Daoy (cell line): ENCODE measurements at places on chromosomes 4 and X. TPM values are rescaled to one million over a fixed set of nuclear protein-coding genes. Genes with fewer than 3 reads are reported as not detected.

PPP2R2C gene
- total RNA-seq: 0.86 and 1.0 TPM in 2 replicates

PPARGC1A gene
- total RNA-seq: 0.17 and 0.27 TPM in 2 replicates

TGIF2LX gene
- total RNA-seq: 0.69 and 0.77 TPM in 2 replicates

MAGEB18 gene
- total RNA-seq: not detected in 2 replicates

MAGEC3 gene
- not detected in 2 replicates for total RNA-seq

SUV39H1 gene
- total RNA-seq: 14.3 and 20.7 TPM in 2 replicates

MGAT4D gene
- not detected in 2 replicates for total RNA-seq

GLRA2 gene
- not detected in 2 replicates for total RNA-seq

DRD5 gene
- not detected in 2 replicates for total RNA-seq

NSUN7 gene
- total RNA-seq: 0.51 and 3.0 TPM in 2 replicates

TEX11 gene
- total RNA-seq: not detected in 2 replicates

KLHL4 gene
- total RNA-seq: 2.5 and 2.7 TPM in 2 replicates

SRPX2 gene
- total RNA-seq: 21.7 and 30.6 TPM in 2 replicates

ZNF141 gene
- total RNA-seq: 5.8 and 7.6 TPM in 2 replicates

PPP1R3F gene
- 6.5 and 7.2 TPM in 2 replicates for total RNA-seq

NUDT6 gene
- 8.8 and 11.4 TPM in 2 replicates for total RNA-seq

CXorf49 gene
- total RNA-seq: 0.57 TPM in 1 of 2 replicates, not detected in the other

FGF2 gene
- 4.2 and 5.5 TPM in 2 replicates for total RNA-seq

LPAR4 gene
- total RNA-seq: not detected in 2 replicates

PITX2 gene
- total RNA-seq: 1.3 and 2.7 TPM in 2 replicates

ZDHHC15 gene
- total RNA-seq: 0.06 TPM in 1 of 2 replicates, not detected in the other

GABRE gene
- total RNA-seq: 3.0 and 27.3 TPM in 2 replicates

RPA4 gene
- total RNA-seq: 0.34 TPM in 1 of 2 replicates, not detected in the other

PRR32 gene
- total RNA-seq: not detected in 2 replicates

PPA2 gene
- total RNA-seq: 57.0 and 87.3 TPM in 2 replicates

PGAM4 gene
- not detected in 2 replicates for total RNA-seq

CDX4 gene
- not detected in 2 replicates for total RNA-seq

SORBS2 gene
- total RNA-seq: 3.3 and 7.7 TPM in 2 replicates

MAGED1 gene
- total RNA-seq: 105 and 110 TPM in 2 replicates

XKRX gene
- not detected in 2 replicates for total RNA-seq
